NCI-H1436 (cell line): ENCODE measurements at places on chromosomes 11 and 22.

DNA sequence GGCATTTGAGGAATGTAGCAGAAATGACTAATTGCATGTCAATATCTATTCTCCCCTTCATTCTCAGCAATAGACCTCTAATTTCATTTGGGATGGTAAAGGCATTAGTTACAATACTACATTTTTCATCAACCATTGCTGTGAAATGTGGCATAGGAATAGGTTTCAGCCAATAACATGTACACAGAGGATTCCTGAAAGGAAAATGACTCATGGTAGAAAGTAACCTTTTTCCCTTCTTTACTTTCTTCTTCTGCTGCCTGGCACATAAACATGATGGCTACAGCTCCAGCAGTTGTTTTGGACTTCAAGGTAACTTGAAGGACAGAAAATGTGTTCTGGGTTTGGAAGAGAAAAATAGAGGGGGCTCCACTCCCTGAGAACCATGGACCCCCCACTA lies 231.8 kb upstream of the CTSC start:
- DNase-seq: no peak

DNA sequence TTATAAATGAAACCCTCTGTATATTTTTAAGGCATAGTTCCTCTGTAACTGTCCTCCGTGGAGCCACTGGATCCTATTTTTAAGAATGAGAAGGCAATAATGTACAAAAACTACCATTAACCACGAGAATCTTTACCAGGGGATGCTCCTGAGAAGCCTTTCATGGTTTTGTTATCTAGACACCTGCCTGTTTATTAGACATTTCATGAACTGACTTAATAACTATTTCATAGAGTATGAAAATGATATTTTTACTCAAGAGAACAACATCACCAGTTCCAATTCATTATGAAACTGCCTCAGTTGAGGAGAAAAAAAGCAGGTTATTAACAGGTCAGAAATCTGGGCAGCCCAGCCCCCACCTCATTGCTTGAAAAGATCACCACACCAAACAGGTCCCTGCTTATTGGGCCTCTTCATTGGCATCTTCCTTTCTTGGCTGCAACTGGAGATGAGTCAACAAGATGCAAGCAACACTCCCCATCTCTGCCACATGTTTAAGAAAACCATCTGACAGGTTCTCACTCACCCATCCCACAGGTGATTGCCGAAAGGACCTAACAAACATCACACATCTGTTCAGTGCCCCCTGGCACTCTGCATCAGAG lies 27.8 kb downstream of the ETS1 start:
- no peak for DNase-seq

DNA sequence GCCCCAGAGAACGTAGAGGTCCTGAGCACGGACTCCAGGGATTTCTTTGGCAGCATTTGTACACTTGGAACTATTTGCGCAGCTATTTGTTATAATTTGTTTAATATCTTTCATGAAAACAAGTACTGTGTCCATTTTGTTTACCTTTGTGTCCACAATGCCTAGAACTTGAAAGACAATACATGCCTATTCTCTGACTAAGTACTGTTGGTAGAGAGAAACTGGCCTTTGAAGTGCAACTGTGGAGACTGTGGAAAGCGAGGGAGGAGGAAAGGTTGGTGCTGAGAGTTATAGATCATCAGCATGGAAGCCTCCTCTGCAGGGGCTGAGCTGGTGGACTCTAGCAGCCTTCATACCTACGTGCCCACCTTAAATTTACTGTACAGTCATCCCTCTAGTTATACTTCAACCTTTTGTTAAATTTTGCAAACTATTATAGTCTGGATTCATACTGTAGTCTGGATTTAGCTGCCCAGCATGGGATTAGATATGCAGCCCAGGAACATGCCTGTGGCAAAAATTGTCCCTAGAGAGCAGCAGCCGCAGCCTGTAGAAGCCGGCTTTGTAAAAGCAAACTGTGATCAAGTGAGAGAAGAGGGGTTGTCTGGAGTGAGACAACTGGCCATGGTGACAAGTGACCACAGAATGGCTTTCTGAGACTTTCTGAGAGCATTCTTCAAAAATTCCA lies 24.2 kb upstream of the YAP1 start:
- no peak for DNase-seq

DNA sequence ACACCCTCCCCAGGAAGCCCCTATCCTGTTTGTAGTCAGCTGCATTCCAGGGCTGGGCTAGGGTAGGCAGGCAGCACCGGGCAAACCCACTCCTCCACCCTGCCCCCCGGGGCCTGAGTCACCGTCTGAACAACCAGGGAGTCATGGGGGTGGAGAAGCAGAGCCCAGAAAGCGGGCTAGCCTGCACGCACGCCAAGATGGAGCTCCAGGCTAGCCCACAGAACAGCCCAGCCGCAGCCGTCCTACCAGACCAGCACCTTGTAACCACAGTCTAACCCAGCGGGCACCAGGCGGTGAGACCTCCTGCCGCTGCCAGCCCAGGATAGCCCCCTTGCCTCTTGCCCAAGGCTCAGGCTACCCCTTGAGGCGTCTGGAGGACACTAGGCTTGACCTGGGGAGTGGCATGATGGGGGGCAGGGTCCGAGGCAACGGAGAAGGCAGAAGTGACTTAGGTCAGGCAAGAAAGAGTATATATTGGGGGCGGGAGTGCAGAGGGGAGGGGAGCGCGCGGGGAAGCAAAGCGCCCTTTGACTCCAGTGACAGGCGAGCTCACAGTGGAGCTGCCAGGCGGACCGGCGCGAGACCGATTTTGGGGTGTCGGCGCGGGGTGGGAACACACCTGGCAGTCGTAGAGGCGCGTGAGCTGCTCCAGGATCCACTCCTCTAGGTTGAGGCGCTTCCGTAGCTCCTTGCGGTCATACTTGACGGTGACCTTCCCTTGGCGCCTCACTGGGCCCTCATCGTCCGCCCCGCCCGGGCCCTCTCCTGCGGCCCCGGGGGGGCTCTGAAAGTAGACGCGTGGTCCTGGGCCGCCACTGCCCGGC lies 734 bp downstream of the PPP1R14B start:
- DNase-seq: no peak

- no peak for DNase-seq
Observed at GRCh38 chr22:27124351-27124966, 467.1 kb downstream of the MIAT start.

DNA sequence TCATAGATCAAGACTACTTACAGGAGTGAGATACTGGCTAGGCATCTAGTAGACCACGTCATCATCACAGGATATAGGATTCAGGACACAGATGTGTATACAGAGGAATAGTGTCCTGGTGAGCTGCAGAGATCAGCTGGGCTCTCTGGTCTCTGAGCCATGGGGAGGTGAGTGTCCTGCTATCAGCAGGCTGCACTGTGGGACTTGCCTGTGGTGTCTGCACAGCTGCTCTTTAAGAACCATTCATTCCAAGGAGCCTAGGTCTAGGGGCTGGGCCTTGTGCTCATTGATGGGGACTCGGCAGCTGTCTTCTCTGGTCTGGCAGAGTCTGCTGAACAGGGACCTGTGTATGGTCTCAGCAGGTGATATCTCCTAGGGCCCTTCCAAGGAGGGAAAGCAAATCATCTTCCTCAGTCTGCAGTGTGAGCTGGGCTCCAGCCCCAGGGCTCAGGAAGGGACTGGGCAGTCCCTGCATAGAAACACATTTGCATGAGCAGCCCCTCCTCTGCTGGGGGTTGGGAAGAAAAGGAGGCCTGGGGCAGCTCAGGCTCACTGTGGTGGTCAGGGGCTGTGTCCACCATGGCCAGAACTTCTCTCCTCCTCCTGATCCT lies 66.1 kb upstream of the VPREB1 start:
- DNase-seq: no peak

GRCh38 chr11:257766-258493 lies 20.3 kb upstream of the NLRP6 start:
- DNase-seq: no peak

DNA sequence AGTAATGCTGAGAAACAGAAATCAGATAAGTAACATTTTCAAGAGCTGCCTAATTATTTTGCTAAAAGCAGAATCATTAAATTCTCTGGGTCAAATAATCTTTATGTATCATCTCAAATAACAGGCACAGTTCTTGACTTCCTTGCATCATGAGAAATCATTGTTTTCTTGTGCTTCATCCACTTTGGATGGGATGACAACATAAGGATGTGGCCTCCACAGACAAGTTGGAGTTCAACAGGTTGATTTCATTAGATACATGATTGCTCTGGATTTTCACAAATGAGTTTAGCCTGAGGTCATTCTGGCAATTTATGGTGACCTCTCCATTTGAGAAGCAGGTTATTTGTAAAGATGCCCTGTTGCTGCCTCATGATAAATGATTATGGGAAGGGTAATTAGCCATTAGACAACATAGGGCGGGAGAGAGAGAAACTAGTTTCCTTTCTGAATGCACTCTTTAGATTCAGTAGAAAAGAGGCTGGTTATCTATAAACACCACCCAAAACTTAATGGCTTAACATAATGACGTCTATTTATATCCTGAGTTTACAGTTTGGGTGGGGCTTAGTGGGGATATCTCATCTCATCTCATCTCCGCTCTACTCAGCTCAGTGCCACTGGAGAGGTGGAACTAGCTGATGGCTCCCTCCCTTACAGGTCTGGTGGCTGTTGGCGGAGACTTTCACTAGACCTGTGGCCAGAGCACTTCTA lies 35.0 kb upstream of the ADORA2A start:
- no peak for DNase-seq
